ENCODE measurements at places on chromosomes 2 and 18.

DNA sequence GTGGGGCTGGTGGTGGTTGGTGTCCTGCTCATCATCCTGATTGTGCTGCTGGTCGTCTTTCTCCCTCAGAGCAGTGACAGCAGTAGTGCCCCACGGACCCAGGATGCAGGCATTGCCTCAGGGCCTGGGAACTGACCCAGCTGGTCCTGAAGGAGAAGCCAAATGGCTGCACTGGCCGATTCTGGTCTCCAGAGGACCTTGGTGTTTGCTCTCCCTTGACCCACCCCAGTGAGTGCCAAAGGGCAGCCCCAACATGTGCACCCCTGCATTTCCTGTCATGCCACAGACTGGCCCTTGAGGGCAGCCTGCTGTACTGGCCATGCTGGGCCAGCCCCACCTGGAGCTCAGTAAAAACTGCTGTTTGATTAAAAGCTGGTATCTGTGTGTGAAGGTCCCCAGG is 2.5 kb upstream of the RNF181 start:
- no peak for DNase-seq

DNA sequence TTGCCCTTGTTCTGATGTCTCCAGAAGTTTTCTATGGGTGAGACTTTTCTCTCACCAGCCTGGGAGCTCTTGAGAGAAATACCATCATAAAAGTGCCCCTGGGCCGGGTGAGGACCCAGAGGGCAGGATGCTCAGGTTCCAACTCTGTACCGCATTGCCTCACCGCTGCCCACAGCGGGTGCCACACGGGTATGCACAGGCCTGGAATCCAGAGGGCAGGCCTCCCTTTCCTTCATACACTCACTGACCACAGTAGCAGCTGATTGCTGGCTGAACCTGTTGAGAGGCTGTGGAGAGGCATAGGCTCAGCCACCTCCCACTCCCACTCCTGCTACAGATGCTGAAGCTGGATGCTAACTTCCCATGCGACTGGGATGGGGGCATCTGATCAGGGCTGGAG is 293.8 kb downstream of the CYP26B1 start:
- DNase-seq: no peak

DNA sequence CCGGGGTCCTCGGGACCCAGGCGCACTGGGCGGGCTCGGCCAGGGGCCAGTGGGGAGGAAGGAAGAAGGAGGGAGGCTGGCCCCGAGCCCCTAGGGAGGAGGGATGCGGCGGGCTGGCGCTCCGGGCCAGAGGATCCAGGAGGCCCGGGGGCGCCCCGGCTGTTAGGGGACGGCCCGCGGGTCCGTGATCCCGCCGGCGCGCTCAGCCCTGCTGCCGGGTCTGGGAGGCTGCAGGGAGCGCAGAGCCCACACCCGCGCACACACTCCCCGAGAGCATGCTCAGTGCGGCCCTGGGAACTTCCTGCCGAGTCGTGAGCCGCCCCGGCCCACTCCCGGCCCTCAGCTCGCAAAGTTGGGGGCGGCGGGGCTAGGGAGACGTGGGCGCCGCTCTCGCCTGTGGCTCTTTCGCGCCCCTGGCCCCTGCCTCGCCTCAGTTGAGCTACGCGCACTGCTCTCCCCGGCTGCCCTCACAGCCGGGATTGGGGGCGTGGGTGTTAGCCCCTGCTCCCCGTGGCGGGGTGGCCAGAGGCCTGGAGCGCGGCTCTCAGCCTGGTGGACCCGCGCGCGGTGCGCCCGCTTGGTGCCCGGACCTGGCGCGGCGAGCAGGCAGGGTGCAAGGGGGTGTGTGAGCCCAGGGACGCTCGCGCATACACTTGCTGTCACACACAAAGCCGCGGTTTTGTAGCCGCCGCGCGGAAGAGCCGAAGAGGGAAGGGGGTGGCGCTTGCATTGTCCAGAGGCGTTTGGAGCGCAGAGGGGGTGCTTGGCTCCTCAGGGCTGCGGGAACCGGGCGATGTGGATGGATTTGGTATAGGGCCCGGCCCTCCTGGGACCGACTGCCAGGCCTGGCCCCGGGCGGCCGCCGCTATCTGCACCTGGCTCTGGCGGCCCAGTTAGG is 132.9 kb upstream of the MGAT5 start:
- no peak for DNase-seq

GRCh38 chr2:213691351-213691750 is 407.1 kb downstream of the SPAG16 start:
- DNase-seq: no peak
